ENCODE measurements at places on chromosomes 1 and 21.

GRCh38 chr1:201745023-201745422, 83.9 kb upstream of the IPO9 start:
- DNase-seq, result no peak

DNA sequence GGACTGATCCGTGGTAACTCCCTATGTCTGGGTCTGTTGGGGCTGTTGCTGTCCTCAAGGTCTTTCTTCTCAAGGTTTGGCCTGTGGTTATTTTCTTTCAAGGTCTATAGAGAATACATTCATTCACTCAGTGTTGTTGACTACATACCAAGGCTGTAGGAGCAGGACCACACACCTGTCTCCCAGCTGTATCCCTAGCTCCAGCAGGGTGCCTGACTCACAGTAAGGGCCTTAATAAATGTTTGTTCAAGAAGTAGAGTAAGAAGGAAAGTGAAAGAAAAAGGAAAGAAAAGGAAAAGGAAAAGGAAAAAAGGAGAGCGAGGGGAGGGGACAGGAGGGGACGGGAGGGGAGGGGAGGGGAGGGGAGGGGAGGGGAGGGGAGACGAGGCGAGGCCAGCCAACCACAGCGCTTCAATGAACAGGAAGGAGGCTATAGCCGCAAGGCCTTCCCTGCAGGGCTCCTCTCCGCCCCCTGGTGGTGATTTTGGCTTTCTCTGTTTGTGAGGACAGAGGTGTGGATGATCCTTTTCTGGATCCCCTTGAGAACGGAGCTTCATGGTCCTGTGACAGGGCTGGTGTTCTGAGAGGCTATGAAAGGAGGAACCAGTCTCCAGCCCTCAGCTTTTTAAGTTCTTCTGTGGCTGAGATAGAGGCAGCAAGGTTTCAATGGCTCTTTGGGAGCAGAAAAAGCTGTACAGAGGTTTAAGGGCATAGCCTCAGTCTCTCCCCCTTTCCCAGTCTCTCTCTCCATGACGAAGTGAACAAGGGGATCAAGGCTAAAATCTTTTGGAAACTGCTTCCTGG, 30.6 kb upstream of the LCE5A start:
- DNase-seq, result no peak

- DNase-seq, result no peak
Measured at GRCh38 chr1:72023063-72023930, 259.0 kb downstream of the NEGR1 start.

- DNase-seq, result no peak
Measured at GRCh38 chr1:25009671-25010262, 79.7 kb upstream of the RUNX3 start.

- no peak for DNase-seq
Measured at GRCh38 chr1:115142616-115143015, 53.3 kb upstream of the TSPAN2 start.

- no peak for DNase-seq
Measured at GRCh38 chr21:36851121-36851520, 115.3 kb downstream of the HLCS start.

DNA sequence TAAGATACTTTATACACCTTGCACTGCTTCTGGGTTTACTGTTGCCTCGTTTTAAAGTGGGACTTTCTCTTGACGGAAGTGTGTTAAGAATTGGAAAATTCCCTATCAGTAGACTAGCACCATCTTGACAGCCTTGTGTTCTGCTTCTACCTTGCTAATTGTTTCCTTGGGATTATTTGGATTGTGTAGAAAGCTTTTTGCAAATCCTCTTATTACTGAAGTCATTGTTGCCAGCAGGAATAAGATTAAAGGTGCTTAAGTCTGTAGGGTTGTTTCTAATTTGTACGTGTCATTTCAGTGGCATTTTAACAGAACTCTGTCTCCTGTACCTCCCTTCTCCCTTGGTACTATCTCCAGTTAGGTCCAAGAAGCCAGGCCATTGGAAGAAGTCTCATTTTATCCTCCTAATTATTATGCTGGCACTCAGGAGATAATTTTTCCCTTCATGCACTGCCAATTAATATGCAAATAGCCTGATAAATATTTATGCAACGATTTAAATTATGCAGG, 107.7 kb downstream of the POU2F1 start:
- no peak for DNase-seq

- no peak for DNase-seq
Measured at GRCh38 chr1:101261623-101262022, 24.8 kb downstream of the S1PR1 start.

DNA sequence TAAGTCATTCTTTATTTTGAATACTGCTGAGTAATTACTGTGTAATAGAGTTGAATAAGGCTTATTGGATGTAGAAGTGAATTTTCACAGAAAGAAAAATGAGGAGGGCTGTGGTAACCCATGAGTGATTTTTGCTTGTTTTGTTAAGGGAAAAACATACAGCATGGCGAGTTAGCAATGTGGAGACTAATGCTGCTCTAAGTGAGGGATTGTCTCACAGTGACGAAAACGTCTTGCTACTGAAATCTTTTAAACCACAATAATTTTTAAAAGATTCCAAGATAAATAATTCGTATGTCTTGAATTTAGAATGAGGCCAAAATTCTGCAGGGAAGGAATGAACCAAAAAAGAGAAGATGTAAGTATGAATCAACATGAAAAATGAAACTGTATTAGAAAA, 16.2 kb upstream of the PLA2G4A start:
- DNase-seq, result no peak

GRCh38 chr1:106178791-106179190, 877.7 kb upstream of the PRMT6 start:
- no peak for DNase-seq

- DNase-seq, result no peak
Measured at GRCh38 chr1:50349242-50349565, 74.0 kb downstream of the DMRTA2 start.

DNA sequence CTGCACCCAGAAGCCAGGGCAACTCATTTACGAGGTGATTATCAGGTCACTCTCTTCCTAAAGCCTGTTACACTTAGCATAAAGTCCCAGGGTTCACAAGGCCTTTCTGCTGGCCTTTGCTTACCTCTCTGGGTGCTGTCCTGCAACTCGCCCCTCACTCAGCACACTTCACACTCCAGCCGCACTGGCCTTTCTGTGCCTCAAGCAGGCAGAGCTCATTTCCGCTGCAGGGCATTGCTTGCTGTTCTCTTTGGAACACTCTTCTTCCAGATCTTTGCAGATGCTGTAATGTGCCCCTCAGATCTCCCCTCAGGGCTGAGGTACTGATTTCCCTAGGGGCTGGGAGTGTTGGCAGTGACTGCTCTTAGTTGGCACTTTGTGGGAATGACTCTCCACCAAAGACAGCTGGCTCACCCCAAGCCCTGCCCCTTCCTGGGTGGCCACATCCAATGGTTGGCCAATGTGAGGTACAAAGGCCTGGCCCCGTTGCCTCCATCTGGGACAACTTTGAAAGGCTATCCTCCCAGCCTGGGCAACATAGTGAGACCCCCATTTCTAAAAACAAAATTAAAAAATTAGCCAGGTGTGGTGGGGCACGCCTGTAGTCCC, 50.8 kb upstream of the SSBP3 start:
- DNase-seq, result no peak

GRCh38 chr1:50930965-50931737, 28.9 kb downstream of the FAF1 start:
- DNase-seq, result no peak

DNA sequence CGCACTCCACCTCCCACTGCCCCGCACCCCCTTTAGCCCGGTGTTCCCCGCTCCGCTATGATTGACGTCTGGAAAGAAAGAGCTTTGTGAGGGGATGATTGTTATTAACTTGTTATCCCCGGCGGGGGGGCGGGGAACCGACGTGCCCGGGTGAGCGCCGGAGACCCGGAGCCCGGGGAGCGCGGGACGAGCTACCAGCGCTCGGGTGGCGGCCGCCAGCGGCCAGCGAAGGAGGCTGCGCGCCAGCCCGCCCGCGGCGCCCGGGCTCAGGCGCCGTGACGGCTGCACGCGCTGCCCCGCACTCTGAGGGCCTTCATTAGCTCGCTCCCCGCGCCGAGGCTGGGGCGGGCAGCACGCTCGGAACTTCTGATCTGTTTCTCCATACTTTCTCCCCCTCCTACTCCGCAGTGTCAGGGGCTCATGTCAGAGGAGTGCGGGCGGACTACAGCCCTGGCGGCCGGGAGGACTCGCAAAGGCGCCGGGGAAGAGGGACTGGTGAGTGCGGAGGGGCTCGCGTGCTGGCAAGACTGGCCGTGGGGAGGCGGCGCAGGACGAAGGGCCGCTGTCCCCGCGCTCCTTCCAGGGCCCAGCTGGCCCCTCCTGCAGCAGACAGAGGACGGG, 2.1 kb downstream of the LHX8 start:
- DNase-seq, result no peak

DNA sequence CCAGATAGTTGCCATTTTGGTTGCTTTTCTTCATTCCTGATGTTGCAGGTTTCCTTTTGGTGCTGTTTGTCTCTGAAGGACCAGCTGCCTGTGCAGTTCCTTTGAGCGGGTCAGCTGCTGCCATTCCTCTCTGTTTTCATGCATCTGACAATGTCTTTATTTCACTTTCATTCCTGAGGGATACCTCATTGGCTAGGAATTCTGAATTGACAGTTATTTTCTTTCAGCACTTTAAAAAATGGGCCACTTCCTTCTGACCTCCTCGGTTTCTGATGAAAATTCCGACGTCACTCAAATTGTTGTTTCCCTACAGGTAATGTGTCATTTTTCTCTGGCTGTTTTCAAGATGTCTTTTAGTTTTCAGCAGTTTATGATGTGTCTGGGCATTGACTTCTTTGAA, 24.8 kb downstream of the CCSAP start:
- DNase-seq, result no peak

GRCh38 chr21:27805696-27806095, 838.8 kb upstream of the ADAMTS5 start:
- DNase-seq, result no peak

- DNase-seq, result no peak
Measured at GRCh38 chr1:65407877-65408276, 12.6 kb upstream of the LEPR start.

GRCh38 chr1:212977781-212978645, 27.7 kb downstream of the VASH2 start:
- DNase-seq, result no peak

GRCh38 chr1:110339407-110340206, 430 bp downstream of the RBM15 start:
- no peak for DNase-seq

- no peak for DNase-seq
Measured at GRCh38 chr1:76725864-76726619, 141.2 kb upstream of the ST6GALNAC5 start.

DNA sequence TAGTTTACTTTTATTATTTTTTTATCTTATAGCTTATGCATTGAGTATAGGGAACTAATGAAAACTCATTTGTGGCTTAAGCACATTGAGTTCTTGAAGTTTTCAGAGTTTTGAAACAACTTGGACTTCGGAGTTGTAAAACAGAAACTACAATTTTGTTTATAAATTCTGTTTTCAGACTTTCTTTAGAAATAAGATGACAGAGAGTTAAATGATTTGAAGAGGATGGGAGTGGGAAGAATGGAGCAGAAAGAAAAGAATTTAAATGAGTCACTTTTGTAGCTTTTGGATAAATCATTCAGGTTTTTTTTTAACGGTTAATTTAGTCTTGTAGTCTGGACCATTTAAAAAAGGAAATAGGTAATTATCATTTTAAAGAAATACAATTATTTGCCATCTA, 32.3 kb downstream of the INKA2 start:
- no peak for DNase-seq

DNA sequence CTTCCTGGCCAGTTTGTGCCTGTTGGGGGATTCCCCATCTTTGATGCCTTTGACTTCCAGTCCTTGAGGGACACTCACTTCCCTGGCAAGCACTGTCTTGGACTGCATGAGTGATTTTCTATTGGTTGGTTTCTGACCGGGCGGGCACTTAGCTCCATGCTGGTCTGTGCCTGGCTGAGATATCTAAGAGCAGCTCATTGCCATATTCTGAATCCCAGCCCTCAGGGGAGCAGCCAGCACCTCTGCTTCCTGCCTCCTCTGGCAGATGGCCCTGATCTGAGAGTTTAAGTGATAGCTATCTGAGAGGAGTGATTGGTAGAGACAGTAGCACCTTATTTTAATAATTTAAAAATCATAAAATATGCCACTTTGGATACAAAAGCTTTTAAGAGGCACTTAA, 52.5 kb downstream of the DISC1 start:
- DNase-seq, result no peak

DNA sequence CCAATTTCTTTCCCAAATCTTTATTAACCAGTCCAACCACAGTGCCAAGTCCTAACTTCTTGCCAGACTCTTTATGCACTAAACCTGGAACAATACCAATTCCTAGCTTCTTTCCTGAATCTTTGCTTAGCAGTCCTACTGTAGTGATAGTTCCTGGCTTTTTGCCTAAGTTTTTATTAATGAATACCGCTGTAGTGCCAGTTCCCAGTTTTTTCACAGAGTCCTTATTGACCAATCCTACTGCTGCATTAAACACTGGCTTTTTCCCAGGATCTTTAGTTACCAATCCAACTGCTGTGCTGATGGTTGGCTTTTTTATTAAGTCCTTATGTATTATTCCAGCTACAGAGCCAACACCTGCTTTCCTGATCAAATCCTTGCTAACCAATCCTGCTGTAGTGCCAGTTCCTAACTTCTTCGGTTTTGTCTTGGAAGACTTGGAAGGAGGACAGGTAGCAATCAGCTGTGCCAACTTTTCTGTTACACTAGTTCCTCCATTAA, 80.8 kb downstream of the ASH1L start:
- no peak for DNase-seq

DNA sequence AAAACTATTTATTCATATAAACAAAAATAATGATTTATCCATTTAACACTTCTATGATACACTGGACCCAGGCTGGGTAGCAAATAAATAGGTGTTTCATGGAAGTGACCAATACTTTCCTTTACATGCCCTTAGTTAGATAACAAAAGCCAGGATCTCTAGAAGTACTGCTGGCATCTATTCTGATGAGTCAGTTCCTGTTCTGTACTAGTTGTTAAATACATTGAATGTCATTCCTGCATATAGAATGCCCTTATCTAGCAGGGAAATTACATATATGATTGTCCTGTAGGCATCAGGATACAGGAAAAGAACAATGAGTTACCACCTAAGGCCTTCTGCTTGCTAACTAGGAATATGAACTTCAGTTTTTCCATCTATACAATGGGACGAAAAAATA, 130.8 kb downstream of the HFM1 start:
- DNase-seq, result no peak

All from NCI-H2029 (cell line).